ENCODE measurements at places on chromosomes 7 and 10.

DNA sequence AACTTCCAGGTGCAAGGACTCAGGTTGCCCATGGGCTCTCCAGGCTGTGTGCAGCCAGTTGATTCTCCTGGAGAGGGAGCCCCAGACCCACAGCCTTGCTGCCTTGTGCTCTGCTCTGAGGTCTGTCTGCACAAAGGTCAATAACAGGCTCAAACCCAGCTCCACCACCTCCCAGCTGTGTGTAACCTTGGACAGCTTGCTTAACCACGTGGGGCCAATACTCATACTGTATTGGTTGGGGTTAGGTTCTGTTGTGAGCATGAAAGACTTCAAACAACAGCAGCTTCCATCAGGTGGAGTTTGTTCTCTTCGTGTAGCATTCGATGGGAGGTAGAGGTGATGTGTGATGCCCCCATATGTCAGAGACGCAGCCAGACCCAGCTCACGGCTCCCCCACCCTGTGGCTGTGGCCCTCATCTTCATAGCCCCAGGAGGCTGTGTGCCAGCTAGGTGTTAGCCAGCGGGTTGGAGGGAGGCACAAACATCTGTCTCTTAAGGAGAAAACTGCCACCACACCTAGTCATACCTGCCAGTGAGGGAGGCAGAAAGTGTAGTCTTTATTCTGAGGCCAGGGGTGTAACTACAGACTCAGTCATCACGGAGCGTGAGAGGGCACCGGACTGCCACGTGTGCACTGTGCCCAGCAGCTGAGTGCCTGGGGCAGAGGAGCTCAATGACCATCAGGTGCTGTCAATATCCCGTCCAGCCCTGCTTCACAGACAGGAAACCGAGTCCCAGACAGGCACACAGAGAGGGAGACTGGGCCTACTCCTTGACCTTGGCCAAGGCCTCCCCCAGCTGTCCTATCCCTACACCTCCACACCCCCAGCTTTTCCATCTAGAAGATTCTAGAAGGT, 8.1 kb upstream of the POLD2 start:
- DNase-seq = no peak

GRCh38 chr10:58412502-58412961, 27.3 kb downstream of the TFAM start:
- peak; percentile 92 for DNase-seq

DNA sequence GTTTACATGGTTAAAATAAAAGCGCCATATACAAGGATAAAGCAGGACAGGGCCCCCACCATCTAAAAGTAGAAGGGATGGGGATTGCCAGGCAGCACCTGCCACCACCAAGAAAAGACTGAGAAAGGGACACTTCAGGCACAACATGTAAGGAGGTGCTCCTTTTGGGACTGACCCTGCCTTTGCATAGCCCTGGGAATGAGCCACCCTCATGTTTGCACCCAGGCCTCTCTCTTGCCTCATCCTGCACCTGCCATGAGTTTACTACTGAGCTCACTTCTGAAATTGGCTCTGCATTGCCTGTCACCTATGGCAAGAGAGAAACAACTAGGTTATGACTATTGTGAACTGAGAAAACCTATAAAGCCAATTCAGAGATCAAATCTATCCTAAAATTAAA, 489.7 kb downstream of the KCNMA1 start:
- DNase-seq = no peak

GRCh38 chr7:94683066-94683465, 27.1 kb upstream of the SGCE start:
- DNase-seq = no peak

- DNase-seq = no peak
Measured at GRCh38 chr7:1853986-1854865, 184.1 kb downstream of the ELFN1 start.

- DNase-seq = no peak
Measured at GRCh38 chr10:3472287-3473051, 299.9 kb upstream of the PITRM1 start.

DNA sequence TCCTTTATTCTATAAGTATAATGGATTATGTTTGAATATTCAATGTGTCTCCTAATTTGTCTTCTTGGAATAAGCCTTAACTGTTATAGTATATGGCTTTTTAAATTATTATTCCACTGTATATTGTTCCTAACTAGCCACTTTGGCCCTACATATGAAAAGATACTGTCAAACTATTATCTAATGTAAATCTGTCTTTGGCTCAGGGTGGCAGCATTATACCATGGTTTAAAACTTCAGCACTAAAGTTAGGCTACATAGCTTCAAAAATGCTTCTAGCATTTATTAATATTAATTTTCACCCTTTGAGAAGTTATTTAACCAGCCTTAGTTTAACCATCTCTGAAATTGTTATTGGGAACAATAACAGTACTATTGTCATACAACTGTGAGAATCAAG, 543.1 kb upstream of the MBL2 start:
- no peak for DNase-seq

DNA sequence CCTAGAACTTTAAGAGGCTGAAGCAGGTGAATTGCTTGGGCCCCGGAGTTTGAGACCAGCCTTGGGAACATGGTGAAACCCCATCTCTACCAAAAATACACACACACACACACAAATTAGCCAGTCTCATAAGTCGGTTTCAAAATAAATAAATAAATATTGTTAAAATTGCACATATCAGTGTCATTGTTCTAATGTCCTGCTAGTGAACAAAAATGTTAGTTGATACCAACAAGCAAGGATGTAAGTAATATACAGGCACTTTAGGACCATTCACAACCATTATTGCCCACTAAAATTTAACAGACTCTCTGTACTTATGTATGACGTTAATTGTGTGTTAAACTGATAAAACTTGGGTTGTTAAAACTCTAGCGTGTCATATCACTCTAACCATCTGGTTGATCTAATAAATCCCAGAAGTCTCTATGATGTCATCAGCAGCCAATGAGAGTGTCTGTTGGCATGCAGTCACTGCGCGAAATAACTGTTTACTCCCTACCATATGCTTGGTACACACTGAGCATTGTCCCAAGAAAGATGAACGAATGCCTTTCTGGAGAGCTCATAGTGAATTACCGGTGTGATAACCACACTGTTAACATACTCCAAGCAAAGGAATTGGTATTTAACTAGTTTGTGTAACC, 30.4 kb upstream of the OTUD1 start:
- no peak for DNase-seq

- DNase-seq = no peak
Measured at GRCh38 chr7:19964246-19964645, 190.8 kb upstream of the TMEM196 start.

DNA sequence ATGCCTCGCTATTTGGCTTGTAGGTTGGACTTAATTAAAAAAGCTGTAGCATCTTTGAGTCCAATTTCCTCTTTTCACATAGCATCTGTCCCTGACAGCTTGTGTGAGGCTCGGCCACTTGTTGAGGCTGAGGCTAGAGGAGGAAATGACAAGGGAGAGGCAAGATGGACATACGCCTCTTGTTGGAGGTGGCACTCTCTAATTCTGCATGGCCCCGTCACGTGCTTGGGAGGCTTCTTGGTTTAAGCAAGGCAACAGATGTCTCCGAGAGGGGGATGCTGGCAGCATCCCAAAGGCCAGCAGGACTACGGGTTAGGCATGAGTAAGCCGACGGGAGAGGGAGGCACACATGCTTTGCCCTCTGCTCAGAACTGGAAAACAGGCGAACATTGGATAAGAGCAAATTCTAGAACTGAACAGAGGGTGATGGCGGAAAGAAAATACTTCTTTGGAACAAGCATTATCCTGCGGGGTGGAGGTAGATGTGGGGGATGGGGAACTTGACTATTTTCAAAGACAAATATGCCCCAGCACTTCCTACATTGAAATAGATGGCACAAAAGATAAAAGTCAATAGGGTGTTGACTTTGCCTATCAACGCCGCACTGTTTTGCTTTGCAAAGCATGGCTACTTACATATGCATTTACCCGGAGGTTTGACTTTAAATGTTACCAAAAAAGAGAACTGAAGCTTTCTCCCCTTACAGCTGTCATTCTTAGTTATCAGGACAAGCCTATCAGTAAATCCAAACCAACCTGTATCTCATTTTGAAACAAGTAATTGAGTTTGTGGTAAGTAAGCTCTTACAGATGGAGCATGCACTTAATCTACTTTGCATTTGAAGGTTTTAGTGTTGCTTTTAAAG, 94.8 kb downstream of the CHN2 start:
- peak; percentile 19 for DNase-seq

DNA sequence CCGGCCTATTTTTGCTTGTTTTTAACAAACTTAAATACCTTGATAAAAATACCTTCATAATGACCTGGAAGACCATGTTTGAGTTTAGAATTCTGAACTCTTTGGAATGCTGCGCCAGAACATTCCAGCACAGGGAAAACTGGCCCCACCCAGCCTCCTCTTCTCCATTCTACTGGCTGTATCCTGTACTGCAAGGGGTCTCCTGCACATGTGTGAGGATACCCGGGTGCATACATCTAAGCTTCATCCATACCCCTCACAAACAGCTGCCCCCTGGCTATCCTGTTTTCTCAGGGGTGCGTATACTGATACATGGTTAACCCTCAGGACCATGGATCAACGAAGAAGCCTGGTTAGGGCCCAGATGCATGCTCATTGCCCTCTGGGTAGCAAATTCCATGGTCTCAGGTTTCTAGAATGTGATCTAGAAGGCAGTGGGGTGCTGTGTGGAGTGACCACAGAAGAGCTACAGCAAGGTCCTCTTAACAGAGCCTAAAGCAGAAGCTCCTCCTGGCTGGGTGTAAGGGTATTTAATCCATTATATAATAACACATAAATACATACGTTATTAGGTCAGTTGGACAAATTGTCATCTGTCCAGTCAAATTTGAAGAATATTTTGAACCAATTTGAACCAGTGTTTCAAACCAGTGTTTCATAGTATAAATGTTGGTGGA, 26.1 kb downstream of the HACD1 start:
- no peak for DNase-seq

- no peak for DNase-seq
Measured at GRCh38 chr7:102042016-102042656, 224.7 kb downstream of the CUX1 start.

- DNase-seq = no peak
Measured at GRCh38 chr10:31001740-31002139, 29.9 kb downstream of the ZNF438 start.

DNA sequence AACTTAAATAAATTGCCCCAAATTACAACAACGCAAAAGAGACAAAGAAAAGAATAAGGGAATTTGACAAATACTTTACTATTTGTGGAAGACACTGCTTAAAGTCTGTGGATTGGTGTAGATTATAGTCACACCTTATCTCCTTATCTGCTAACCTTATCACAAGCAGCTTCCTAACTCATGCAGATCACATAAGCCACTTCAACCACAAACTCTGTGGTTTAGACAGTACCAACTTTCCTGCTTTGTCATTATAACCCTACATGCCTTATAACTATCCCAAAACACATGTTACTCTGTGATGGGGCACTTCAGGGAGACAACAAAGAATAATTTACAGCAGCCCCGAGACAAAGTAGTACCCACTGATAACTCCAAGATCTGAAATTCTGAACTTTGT, 41.5 kb upstream of the PPP3CB start:
- DNase-seq = no peak

DNA sequence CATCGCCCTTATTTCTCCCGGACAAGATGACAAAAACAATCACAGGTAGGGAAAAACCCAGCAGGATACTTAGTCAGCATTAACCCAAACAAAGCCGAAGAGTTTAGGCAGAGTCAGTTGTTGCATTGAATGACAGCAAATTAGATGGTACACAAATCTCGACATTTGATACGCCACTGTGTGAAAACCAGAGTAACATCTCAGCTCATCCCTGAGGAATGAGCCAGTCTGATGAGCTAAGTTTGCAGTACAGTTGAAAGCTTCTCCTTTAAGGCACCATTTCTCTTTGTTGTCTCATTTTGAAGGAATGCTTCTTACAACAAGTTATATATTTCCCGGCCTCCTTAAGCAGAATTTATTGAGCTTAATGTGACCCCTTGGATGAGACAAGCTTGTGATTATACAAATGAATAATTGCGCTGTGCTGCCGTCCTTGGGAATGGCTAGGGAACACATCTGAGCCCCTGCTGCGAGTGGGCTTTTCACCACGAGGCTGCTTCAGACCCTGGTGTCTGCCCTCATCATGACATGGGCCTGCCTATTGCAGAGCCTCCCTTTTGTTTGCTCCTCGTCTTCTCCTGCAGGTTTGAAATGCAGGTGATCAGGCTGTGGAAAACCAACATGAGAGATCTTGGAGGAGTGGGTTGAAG, 137.3 kb downstream of the CELF2 start:
- DNase-seq = no peak

GRCh38 chr10:87651801-87652200, 7.9 kb upstream of the PAPSS2 start:
- no peak for DNase-seq

GRCh38 chr10:125115409-125115808, 45.0 kb downstream of the CTBP2 start:
- DNase-seq = no peak

DNA sequence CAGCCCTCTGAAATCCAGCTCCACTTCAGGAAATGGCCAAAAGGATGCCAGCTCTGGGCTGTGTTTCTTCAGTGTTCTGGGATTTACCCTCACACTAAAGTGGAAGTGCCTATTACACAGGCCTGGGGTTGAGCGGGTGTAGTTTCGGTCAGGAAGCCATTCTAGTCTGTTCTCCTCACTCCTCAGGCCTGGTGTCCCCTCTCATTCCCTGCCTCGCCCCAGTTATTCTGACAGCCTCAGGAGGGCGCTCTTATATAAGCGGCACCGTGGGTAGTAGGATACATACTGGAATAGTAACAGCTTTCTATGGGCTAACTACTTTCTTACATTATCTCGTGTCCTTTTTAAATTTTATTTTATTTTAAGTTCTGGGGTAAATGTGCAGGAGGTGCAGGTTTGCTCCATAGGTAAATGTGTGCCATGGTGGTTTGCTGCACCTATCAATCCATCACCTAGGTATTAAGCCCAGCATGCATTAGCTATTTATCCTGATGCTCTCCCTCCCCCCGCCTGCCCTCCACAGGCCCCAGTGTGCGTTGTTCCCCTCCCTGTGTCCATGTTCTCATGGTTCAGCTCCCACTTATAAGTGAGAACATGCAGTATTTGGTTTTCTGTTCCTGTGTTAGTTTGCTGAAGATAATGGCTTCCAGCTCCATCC, 12.2 kb upstream of the LGI1 start:
- DNase-seq = no peak

DNA sequence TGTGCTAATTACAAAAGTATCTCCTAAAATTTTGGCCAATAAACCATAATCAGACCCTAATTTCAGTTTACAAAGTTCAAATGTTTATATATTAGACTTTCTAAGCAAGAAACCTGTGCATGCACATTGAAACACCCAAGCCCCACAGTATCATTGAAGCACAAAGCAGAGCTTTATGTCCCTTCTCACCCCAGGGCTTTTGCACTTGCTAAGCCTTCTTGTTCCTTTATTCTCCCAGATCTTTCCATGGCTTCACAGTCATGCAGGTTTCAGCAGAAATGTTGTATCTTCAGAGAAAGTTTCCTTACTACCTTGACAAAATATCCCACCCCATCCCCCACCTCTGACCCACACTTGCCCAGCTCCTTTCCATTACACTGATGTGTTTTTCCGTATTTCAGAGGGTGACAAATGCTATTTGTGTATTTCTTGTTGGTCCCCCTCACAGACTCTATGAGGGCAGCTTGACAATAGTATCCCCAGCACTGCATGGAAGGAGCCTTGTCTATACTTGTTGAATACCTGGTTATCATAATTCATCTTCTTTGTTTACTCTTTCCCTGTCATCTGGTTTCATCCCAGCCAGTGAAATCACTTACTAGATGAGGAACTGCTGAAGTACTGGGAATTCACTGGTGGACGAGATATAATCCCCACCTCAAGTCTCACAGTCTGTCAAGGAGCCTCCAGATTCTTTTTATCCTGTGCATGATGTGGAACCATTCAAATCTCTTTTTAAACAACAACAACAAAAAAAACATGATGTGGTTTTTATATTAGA, 24.0 kb upstream of the PCGF5 start:
- DNase-seq = no peak

GRCh38 chr7:28466885-28467284, 54.6 kb downstream of the CREB5 start:
- DNase-seq = no peak
